ENCODE measurements at places on chromosomes 1 and 21. TPM values are rescaled to one million over a fixed set of nuclear protein-coding genes. Genes with fewer than 3 reads are reported as not detected.

IGSF21 gene
- 1.6 TPM for total RNA-seq

GIPC2 gene
- 1.7 TPM for total RNA-seq

LEMD1 gene
- total RNA-seq: not detected

HPCAL4 gene
- 5.2 TPM for total RNA-seq

LUZP1 gene
- total RNA-seq: 35.1 TPM

FAM131C gene
- total RNA-seq: 4.5 TPM

BGLAP gene
- 0.66 TPM for total RNA-seq

LCE3A gene
- not detected for total RNA-seq

IRF6 gene
- 45.4 TPM for total RNA-seq

DUSP23 gene
- total RNA-seq: 20.7 TPM

PLPP3 gene
- 91.3 TPM for total RNA-seq

KLHL17 gene
- total RNA-seq: 7.8 TPM

TEDDM1 gene
- not detected for total RNA-seq

CHTOP gene
- total RNA-seq: 62.8 TPM

HECTD3 gene
- total RNA-seq: 22.3 TPM

DNA sequence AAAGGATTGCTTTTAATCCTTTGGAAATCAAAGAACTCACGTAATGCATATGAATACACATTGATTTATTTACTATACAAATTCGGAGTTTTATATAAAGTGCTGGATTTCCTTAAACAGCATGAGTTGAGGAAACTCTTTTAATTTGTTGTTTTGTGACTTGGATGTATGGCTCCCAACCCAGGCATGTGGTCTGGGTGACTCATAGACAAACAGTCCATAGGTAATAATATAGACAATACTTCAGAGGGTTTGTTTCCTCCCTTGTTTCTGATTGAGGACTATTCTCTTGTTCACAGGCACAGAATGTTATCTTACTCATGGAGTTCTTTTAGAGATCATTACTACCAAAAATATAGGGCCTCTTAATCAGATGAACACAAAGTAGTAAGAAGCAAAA lies 43.8 kb downstream of the XPR1 start:
- DNase-seq: no peak

DNA sequence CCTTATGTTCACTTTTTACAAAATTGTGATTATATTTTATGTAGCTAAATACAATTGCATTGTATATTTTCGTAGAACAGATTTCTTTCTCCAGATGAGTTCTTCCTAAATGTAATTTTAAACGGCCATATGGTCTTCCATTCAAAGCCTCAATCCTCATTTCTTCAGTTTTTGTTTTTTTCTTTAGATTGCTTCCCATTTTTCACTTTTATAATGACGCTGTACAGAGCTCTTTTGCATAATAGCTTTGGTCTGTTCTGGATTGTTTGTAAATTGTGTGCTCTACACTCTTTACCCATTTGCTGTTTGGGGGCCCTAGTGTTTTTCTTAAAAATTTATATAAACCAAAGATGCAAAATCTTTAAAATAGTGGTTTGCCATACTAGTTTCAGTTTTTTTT lies 27.8 kb downstream of the AVPR1B start:
- no peak for DNase-seq

DNA sequence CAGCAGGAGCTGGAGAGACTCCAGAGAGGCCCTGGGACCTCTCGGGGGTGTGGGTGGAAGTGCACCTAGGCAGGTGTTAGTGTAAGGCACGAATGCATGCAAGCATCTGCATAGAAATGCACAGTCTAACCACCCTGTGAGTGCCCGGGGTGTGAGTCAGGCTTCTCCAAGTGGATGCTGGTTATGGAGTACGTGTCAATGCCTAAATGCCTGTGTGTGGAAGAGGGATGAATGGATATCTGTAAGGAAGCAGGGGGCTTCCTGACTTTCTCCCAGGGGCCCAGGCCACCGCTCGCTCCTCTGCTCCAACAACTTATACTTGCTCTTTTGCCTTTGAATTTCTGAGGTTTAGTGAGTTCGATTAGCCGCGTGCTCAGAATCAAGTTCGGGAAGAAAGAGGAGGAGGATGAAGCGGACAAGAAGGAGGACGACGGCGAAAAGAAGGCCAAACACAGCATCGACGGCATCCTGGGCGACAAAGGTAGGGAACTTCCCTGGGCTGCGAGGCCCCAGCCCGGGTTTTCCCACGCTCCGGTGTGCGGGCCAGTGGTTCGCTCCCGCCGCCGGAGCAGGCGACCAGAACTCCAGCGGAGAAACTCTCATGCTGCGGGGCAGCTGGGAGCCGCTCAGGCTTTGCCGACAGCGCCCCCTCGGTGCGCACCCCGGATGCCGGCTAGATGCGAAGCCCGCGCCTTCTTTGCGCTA lies 5.4 kb downstream of the PAX7 start:
- DNase-seq: no peak

GRCh38 chr21:25334046-25334730 lies 273.1 kb downstream of the MRPL39 start:
- DNase-seq: no peak

- peak; percentile 97 for DNase-seq
These were observed 11.6 kb downstream of the LMNA start for GRCh38 chr1:156126043-156126629.

- peak; percentile 64 for DNase-seq
These were observed 14.1 kb downstream of the DPYD start for GRCh38 chr1:97906567-97907241.

- no peak for DNase-seq
These were observed 232.3 kb downstream of the HMCN1 start for GRCh38 chr1:185966471-185966870.

DNA sequence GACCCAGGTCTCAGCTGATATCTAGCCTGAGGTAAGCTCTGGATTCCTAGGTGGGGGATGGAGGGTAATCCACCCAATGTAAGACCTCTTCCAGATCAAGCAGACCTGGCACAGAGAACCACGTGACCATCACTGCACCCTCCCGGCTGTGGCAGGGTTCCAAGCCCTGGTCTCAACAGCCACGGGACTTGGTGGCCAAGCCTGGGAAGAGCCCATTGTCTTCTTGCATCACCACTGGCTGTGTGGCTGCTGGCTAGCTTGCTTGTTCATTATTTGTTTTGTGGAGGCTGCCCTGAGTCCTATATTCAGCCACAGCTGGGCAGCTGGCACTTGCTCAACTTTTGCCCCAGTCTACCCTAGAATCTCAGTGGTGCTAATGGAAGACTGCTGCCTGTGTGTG lies 24.1 kb upstream of the NFASC start:
- DNase-seq: no peak

- DNase-seq: no peak
These were observed 5.5 kb downstream of the RNF223 start for GRCh38 chr1:1068517-1069055.

DNA sequence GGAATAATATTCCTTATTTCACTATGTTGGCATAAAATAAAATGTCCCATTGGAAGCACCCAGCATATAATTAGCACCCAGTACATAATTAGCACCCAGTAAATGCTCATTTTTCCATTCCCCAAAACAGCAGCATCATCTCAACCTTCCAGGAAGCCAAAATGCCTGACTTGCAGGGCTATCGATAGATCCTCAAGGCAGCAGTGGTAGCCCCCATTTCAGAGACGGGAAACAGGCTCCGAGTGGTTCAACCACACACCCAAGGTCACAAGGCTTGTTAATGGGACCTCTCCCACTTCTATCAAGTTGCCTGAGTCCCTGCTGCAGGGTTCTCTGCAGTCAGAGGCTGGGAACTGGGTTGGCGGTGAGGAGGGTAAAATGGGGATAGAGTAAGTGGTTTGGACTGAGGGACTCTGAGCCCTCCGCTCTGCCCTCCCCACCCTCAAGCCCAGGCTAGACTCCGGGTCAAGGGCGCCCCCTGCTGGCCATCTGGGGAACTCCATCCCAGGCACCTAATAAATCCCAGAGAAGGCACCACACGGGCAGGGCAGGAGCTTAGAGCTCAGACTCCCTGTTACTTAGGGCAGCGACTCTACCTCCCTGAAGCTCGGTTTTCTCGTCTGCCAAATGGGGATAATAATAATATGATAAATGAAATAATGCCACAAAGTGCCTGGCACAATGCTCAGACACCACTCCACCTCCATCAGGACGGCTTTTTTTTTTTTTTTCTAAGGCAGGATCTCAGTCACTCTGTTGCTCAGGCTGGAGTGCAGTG lies 21.9 kb upstream of the LAPTM5 start:
- DNase-seq: peak; percentile 93

DNA sequence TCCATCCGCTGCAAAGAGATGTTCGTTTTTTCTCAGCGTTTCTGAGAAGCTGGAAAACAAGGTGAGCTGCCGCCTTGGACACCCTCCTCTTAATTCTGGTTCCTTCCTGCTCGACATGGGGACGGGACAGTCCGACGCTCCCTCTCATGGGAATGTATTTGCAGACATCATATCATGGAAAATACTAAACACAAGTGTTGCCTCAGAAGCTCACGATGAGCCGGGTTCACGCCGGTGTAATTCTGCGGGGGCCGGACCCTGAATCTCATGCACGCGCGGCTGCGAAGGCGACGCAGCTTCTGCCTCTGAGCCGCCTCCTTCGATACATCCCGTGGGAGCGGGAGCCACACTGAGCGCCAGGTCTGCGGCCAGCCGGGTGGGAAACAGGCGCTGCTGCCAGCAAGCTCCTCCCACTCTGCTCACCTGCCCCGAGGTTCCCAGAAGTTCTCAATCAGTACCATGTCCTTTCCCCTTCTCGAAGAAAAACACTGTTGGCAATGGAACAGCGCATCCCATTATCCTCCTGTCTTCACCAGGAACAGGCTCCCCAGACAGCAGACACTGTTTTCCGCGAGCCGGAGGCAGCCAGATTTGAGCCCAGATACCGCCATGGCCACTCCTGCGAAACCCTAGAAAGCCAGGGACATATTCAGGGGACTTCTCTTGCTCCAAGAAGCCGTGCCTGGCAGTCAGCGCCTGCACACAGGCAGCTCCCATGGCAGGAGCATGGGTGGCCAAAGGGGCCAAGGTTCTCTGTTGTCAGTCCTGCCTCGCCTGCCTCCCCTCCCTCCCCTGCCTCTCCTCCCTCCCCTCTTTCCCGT lies 98.0 kb downstream of the WDR4 start:
- DNase-seq: no peak

- no peak for DNase-seq
These were observed 7.5 kb upstream of the FMO3 start for GRCh38 chr1:171083222-171083621.

GRCh38 chr1:201019321-201019977 lies 4.1 kb downstream of the KIF21B start:
- peak; percentile 76 for DNase-seq

DNA sequence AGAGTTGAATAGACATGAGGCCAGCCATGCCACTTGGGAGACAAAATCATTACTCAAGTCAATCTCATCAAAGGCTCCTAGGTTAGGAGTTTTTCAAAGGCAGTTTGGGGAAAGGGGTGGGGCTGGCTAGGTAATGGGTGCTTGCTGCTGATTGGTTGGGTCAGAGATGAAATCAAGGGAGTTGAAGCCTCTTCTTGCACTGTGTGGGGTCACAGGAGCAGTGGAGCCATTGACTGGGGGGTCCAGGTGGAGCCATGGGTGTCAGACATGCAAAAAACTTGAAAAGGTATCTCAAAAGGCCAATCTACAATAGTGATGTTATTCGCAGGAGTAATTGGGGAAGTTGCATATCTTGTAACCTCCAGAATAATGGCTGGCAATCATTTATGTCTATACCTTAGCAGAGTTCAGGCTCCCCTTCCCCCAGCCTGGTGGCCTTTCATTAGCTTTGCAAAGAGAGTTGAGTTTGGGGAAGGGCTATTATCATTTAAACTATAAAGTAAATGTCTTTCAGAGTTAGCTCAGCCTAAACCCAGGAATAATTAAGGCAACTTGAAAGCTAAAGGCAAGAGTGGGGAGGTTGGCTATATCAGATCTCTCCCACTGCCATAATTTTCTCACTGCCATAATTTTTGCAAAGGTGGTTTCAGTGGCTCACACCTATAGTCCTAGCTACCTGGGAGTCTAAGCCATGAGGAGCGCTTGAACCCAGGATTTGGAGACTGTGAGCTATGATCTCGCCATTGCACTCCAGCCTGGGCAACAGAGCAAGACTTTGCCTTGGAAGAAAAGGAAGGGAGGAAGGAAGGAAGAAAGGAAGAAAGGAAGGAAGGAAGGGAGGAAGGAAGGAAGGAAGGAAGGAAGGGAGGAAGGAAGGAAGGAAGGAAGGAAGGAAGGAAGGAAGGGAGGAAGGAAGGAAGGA lies 7.8 kb upstream of the PINK1 start:
- DNase-seq: no peak

DNA sequence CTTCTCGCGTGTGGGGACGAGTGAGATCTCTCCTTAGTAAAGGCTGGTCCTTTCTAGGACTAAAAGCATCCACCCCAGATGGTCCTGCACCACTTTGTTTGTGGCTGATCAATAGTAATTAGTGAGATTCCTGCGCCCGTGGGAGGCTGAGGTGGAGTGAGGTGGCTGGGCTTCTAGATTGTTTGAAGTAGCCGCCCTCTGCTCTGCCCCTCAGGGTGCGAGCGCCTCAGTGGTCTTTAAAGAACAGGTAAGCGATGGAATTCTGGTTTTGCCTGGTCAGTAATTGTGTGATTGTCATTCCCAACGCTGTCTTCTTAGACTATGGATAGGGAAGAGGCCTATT lies 20.7 kb downstream of the PEX14 start:
- DNase-seq: no peak

- DNase-seq: no peak
These were observed 47.9 kb downstream of the SMYD3 start for GRCh38 chr1:246459221-246459620.

DNA sequence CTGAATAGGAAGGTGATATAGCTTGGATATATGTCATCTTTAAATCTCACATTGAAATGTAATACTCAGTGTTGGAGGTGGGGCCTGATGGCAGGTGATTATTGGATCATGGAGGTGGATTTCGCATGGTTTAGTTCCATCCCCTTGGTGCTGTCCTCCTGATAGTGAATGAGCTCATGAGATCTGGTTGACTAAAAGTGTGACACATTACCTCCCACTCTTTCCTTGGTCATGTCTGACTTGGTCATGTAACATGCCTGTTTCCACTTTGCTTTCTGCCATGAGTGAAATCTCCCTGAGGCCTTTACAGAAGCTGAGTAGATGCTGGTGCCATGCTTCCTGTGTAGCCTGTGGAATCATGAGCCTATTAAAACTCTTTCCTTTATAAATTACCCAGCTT lies 664.5 kb upstream of the NR5A2 start:
- no peak for DNase-seq

- DNase-seq: no peak
These were observed 15.3 kb downstream of the DCAF8 start for GRCh38 chr1:160247053-160247452.

DNA sequence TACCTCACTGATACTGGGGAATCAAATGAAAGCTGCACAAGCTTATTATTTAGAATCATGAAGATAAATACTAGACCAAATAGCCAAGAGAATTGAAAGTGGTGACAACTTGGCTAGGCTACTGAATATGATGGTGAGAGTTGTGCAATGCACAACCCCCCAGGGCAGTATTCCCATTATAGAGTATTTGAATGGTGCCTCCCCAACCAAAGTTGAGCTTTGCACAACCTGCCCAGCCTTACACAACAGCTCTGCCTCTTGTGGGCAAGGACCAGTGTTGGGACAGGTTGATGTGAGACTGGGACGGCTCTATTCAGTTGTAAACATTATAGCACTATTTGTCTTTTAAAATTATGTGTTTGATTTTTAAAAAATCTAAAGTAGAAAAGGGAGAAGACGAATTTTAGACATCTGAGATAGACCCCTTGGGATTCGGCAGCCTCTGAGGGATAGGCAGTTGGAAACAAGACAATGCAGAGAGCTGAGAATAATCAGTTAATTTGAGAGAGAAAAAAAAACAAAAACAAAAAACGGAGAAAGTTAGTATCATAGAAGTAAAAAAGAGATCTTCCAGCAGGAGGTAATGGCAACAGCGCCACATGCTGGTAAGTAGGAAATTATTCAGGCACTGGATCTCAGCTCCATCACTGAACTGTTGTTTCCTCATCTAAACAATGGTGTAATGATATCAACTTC lies 91.0 kb upstream of the KCNA3 start:
- no peak for DNase-seq
